ENCODE measurements at places on chromosomes 5 and 9.
A peak's percentile ranks its signal among the peaks of the same experiment; 100 is the strongest.

DNA sequence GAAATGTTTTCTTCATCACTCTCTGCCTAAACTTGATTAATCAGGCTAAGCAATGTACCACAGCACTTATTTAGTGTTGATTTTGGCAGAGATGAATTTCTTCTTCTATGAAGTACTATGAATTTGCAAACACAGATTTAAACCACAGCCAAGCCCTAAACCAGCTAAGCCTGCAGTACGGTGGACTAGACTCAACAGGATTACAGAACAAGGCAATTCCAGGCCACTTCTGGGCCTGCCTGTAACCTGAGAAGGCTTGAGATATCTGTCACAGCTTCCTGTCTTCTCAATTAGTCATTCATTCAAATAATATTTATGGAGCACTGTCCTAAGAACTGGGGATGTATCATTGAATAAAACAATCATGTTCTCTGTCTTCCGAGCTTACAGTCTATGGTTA, 32.4 kb upstream of the CAST start:
- no peak for DNase-seq

- DNase-seq = no peak
These were observed 33.6 kb downstream of the FYB1 start for GRCh38 chr5:39185761-39186160.

- DNase-seq = peak; percentile 7
These were observed 1.9 kb upstream of the RIC1 start for GRCh38 chr9:5626727-5627634.

DNA sequence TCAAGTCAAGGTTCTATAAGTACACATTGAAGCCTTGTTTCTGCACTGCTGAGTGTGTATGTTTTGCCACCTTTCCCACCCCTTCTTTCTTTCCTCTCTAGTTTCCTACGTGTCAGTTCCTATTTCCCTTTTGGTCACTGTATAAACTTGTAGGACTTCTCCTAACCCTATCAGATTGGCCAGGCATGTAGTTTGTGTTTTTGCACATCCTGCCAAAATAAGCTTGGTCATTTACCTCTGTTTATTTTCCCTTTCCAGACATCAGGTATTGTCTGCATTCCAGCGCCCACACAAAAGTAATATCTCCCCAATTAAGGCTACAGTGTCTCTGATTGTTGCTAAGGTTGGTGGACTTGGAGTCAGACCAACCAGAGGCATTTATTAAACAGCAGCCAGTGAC, 252.9 kb upstream of the MPDZ start:
- DNase-seq = no peak
